ENCODE measurements at places on chromosomes 16 and 17. TPM values are rescaled to one million over a fixed set of nuclear protein-coding genes. Genes with fewer than 3 reads are reported as not detected.

DNA sequence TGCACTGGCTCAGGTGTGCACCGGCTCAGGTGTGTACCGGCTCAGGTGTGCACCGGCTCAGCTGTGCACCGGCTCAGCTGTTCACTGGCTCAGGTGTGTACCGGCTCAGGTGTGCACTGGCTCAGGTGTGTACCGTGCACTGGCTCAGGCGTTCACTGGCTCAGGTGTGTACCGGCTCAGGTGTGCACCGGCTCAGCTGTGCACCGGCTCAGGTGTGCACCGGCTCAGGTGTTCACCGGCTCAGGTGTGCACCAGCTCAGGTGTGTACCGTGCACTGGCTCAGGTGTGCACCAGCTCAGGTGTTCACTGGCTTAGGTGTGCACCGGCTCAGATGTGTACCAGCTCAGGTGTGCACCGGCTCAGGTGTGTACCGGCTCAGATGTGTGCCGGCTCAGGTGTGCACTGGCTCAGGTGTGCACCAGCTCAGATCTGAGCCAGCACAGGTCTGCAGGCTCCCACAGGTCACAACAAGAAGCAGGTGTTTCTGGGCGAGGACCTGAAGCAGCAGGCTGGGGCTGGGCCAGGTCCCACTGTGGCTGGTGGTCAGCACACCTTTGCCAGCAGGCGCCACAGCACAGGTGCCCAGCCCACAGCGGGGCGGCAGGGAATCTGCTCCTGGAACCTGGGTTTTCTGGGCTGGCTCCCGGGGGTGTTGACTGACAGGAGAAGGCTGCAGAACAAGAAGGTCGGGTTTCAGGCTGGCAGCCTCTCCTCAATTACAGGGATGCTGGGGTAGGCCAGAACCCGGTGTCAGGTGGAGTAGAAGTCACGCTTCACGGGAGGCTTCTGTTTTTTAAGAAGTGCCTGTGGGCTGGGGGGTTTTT is 17.2 kb downstream of the METRNL start:
- peak; percentile 82 for DNase-seq

DNA sequence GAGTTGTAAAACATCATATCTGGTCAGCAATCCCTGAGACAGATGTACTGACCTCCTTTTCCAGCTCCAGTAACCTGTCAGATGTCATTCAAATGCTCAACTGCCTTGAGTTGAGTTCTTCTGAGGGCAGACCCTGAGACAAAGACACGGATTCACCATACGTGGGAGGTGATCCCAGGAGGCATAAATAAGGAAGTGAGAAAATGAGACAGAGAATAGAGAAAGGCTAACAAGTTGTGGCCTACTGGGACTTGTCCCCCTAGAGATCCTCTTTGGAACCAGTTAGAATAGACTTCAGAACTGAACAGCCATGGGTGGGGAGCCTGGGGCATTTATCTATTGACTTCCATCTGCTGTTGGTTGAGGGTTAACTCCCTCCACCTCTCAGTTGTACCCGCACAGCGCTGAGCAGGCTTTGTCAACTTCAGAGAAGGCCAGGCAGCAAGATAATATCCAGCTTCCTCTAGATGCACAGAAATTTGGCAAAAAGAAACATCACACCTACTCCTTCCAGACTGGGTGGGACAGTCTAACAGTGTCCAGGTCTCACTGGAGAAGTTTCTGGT is 123.0 kb upstream of the DYNLRB2 start:
- no peak for DNase-seq

Gene SP6
- total RNA-seq = 4.5 TPM

Gene MFAP4
- total RNA-seq = 108 TPM

Gene DPEP3
- 0.51 TPM for total RNA-seq
